ENCODE measurements at places on chromosomes 3 and 15. TPM values are rescaled to one million over a fixed set of nuclear protein-coding genes. Genes with fewer than 3 reads are reported as not detected.
A peak's percentile ranks its signal among the peaks of the same experiment; 100 is the strongest.

HPS3 gene
- 5.1 TPM for total RNA-seq

DNA sequence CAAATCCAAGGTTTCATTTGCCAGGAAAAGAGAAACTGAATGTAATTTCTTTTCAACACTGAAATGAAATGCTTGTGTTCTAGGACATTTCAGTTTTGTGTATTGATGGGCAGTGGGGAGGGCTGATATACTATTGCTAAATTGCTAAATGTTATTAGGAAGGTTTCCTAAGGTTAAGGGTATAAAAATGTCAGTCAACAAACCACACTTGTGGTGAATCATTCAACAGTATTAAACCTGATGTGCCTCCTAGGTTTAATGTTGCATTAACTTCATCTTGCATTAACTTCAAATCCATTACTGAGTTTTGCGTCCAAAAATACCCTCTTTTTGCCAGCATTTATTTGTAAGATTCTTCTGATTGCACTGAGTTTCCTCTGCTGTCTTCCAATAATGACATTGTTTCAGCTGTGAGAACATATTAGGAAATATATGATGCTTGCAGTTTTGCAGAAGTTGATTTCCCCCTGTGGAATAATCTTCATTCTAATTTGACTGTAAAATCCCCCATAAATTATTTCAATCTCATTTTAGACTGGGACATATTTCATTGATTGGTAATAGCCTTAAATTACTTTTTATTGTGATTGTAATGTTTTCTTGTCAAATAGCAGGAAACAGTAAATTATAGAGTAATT is 758.3 kb downstream of the GBE1 start:
- DNase-seq: no peak
- H3K27me3 ChIP-seq: no peaks in the 10 kb centered on the region
- no peaks in the 10 kb centered on the region for H3K36me3 ChIP-seq
- no peaks in the 10 kb centered on the region for H3K4me1 ChIP-seq
- no peak overlapping the region for H3K4me3 ChIP-seq

THRB gene
- total RNA-seq: 14.4 TPM

DNA sequence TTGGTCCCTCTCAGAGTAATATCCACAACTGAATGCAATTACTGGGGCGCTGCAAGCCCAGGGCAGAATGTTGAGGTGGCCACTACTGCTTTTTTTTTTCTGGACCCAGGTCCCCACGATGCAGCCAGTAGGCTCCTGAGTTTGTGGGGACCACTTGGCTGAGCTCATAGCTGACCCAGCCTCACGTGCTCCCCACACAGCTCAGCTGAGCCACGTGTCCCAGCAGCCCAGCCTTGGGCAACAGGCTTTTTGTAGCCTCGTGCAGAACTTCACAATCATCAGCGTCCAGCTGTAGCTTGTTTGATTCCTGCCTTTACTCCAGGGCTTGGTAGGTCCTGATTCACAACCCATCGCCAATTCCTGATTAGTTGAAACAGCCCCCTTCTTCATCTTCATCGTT is 117.3 kb downstream of the ETFA start:
- no peak overlapping the region for H3K27ac ChIP-seq
- H3K27me3 ChIP-seq: no peaks in the 10 kb centered on the region
- no peak for DNase-seq
- no peaks in the 10 kb centered on the region for H3K36me3 ChIP-seq

DNA sequence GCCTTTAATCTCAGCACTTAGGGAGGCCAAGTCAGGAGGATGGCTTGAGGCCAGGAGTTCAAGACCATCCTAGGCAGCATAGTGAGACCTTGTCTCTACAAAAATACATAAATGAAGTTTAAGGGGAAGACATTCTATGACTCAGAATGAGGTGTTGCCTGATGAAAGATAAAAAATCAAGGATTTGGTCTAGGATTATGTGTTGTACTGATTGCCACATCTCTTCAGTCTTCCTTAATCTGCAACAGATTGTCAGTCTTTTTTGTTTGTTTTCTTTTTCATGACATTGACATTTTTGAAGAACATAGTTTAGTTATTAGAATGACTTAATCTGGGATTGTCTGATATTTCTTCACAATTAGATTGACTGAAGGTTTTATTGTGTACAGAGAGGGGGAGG is 26.3 kb upstream of the DPPA4 start:
- H3K27ac ChIP-seq: no peak overlapping the region
- no peaks in the 10 kb centered on the region for H3K27me3 ChIP-seq
- H3K4me3 ChIP-seq: no peak overlapping the region
- DNase-seq: no peak
- H3K36me3 ChIP-seq: no peaks in the 10 kb centered on the region
- no peaks in the 10 kb centered on the region for H3K4me1 ChIP-seq

- H3K27me3 ChIP-seq: no peaks in the 10 kb centered on the region
- no peaks in the 10 kb centered on the region for H3K4me1 ChIP-seq
Measured at GRCh38 chr3:102036472-102036871, 187.2 kb downstream of the NFKBIZ start.

DNA sequence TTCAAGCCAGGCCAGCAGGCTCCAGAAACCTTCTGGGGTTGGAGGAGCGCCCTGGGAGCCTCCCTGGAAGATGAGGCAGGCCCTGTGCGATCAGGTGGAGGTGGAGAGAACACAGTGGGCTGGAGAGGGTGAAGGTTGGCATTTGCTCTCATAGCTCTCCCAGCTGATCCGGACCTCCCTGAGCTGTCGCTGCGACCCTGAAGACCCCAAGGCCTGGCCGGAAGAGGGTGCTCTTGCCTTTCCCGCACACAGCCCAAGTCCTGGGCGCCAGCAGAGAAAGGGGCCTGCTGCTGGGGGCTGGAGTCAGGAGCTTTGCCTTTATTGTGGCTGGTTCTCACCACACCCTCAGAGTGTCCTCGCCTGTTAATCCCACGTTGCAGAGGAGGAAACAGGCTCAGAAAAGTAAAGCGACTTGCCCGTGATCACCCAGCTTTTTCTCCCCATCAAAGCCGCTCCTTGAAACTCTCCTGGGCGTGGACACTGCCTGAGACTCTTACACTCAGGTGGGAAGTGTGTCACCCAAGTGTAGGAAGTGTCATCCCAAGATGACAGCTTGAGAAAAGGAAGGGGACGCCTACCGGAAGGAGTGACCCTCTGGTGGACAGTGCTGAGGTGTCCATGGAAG is 8.6 kb upstream of the RPL29 start:
- H3K27ac ChIP-seq: peak overlapping the region; percentile 59
- no peak overlapping the region for H3K4me3 ChIP-seq
- H3K4me1 ChIP-seq: peaks cover 44% of the 10 kb centered on the region
- no peaks in the 10 kb centered on the region for H3K36me3 ChIP-seq
- no peaks in the 10 kb centered on the region for H3K27me3 ChIP-seq
- DNase-seq: peak; percentile 60

- H3K27ac ChIP-seq: no peak overlapping the region
- DNase-seq: no peak
- H3K27me3 ChIP-seq: no peaks in the 10 kb centered on the region
- peaks cover 43% of the 10 kb centered on the region for H3K36me3 ChIP-seq
- H3K4me3 ChIP-seq: no peak overlapping the region
Measured at GRCh38 chr15:37084602-37085001, 15.7 kb downstream of the MEIS2 start.

COL6A5 gene
- total RNA-seq: not detected

MYLK gene
- 5.8 TPM for total RNA-seq

DNA sequence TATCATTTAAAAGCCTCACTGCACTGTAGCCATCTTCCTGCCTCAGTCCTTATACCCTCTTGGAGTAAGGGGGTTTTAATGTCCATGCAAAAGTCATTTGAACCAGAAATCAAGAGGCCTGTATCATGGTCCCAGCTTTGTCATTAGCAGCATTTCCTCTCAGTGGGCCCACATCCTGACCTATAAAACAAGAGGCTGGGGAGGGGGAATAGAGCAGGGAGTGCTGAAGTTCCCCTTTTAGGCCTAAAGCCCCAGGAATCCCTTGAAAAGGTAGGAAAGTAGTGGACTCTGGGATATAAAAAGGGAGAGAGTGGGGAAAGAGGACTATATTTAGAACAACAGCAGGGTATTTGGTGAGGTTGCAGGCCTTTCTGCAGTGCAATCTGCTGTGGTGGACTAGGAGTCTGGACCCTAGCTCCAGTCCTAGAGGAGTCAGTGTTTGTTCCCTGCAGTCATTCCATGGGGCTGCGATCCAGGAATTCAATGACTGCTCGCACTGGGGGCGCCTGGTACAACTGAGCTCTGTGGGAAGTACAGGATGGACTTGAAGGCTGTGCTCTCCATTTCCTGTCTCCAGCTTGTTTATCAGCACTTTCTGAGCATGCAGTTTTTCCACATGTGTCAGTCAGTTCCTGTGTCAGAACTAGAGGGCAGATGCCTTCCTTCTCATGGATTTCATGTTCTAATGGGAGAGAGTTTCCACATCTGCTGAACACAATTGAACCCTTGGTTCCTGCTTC is 46.8 kb downstream of the PDHB start:
- peak overlapping the region; percentile 60 for H3K27ac ChIP-seq
- DNase-seq: no peak
- H3K36me3 ChIP-seq: no peaks in the 10 kb centered on the region
- H3K27me3 ChIP-seq: no peaks in the 10 kb centered on the region

HRH1 gene
- total RNA-seq: 1.1 TPM

DNA sequence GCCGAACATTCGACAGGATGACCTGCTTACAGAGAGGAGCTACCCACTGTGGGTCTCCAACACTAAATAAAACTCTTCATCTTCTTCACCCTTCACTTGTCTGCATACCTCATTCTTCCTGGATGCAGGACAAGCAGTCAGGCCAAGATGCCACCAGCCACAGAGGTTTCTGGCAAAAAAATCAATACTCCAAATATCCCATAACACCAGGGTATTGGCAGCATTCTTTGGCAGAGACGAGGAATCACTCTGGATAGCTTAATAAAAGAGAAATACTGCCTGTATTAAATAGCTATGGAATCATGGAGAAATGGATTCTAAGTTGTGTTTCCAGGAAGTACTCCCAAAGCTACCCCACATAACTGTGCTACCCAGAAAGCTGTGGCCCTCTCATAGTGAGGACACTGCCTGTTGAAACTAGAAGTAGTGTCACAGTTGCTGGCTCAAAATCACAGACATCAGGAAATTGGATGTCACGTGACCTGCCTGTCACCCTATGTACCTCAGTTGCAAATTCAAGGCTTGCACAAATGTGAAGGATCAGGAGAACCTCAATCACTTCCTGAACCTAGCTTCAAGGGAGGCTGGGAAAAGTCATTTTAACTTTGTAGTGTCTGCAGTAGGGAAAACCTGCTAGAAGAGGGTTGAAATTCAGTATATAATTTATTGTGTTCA is 11.0 kb upstream of the LRRC31 start:
- H3K4me3 ChIP-seq: no peak overlapping the region
- no peaks in the 10 kb centered on the region for H3K4me1 ChIP-seq
- H3K27ac ChIP-seq: no peak overlapping the region

DNA sequence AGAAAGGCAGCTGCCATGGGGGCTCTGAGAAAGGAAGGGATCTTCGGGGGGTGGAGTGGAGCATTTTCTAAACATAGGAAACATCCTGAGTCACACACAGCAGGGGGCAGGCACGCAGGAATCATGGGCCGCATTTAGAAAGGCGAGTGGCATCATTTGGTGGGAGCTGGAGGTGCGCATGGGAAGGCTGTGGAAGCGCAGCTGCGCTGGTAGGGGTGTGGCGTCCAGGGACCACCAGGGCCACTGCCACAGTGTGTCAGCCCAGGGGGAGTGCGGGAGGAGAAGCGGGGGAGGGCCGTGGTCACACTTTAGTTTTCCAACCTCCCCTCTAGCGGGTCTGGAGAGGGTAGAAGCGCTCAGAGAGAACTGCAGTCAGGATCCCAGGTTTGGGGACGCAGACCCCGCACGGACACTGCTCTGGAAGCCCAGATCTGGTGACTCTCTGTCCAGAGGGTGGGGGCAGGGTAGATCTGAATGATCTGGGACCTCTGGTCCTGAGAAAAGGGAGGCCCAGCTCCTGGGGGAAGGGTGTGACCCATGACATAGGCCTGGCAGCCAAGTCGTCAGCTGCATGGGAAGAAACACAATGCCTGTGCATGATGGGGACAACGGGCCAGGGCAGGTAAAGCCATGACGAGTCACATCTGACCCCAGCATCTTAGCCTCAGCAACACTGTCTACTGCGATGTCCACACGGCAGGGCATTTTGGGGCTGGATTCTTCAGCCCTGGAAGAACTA is 88.0 kb upstream of the IQSEC1 start:
- no peaks in the 10 kb centered on the region for H3K27me3 ChIP-seq
- no peak overlapping the region for H3K27ac ChIP-seq
- H3K4me3 ChIP-seq: no peak overlapping the region
- no peaks in the 10 kb centered on the region for H3K36me3 ChIP-seq
- H3K4me1 ChIP-seq: no peaks in the 10 kb centered on the region

DNA sequence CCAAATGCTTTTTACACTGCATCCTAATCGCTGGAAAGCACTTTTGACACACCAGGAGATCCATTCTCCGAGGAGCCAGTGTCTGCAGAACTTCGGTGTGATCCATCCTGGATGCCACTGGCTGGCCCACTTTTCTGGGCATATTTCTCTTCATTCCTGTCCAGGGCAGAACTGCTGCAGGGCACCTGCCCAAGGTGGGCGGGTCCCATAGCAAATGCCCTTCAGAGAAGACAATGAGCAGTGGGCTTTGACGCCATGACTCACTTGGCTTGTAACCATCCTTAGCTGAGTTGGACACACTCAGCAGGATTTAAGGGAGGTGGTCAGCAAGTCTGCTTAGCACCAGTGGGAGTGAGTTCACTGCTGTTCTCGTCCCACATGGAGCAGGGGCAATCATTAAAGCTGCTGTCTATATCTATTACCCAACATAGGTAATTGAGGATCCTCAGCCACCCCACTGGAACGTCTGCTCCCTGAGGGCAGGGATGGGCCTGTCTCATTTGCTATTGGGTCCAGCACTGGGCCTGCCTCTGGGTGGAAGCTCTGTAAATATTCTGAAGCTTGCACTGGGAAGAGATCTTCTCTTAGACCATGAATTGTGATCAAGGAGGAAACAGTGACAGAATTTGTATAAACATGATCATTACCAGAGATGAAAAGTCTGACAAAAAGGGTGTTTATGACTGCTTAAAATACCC is 112.7 kb upstream of the IQSEC1 start:
- H3K27ac ChIP-seq: no peak overlapping the region
- H3K36me3 ChIP-seq: no peaks in the 10 kb centered on the region
- H3K27me3 ChIP-seq: no peaks in the 10 kb centered on the region
- DNase-seq: no peak
- H3K4me3 ChIP-seq: no peak overlapping the region

DNA sequence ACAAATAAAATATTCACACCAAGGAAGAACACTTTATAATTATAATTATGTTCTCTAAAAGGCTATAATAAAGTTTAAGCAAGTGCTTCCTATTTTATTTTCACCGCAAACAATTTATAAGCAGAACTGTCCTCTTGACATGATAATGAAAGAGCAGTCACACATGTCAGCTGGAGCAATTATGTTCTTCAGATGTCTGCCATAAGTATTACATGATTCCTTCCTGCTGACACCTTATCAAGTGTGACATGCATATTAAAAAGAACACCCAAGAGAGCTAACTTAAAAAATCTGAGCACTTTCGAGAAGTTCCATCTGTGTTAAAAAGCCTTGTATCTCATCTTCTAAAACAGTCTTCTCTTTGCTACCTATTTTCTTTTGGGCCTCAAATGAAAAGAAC is 249.5 kb downstream of the SQOR start:
- no peaks in the 10 kb centered on the region for H3K27me3 ChIP-seq
- no peak overlapping the region for H3K27ac ChIP-seq
- no peak overlapping the region for H3K4me3 ChIP-seq
- H3K36me3 ChIP-seq: no peaks in the 10 kb centered on the region
- DNase-seq: no peak

IL17RB gene
- 4.5 TPM for total RNA-seq

SUMF1 gene
- total RNA-seq: 6.9 TPM
